Keratinocyte (primary cell): ENCODE measurements at places on chromosomes 12 and 14.

- DNase-seq: no peak
- no peaks in the 10 kb centered on the region for H3K36me3 ChIP-seq
- no peak overlapping the region for H3K27ac ChIP-seq
- H3K4me1 ChIP-seq: peaks cover 16% of the 10 kb centered on the region
- H3K4me3 ChIP-seq: no peak overlapping the region
Observed at GRCh38 chr12:88248606-88249005, 106.5 kb downstream of the TMTC3 start.

- no peaks in the 10 kb centered on the region for H3K27me3 ChIP-seq
- no peak for DNase-seq
- no peaks in the 10 kb centered on the region for H3K4me1 ChIP-seq
- no peak overlapping the region for H3K27ac ChIP-seq
- H3K36me3 ChIP-seq: no peaks in the 10 kb centered on the region
Observed at GRCh38 chr12:24021164-24021502, 71.7 kb upstream of the SOX5 start.

DNA sequence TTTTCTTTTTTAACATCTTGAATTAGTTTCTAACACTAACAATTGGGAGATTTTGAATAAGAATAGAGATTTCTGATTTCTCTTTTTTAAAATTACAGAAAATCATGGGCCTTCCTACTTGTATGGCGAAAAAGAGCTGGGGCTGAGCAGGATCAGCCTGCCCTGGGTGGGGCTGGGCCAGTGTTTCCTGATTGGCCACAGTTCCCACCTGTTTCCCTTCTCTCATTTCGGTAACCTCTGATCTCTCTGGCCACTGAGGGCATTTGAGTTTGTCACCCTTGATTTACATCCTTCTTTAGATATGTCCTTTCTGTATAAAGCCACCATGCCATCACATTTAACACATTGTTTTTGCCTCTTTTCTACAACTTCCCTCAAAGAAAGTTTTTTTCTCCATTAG lies 254.2 kb downstream of the ZFP36L1 start:
- H3K27ac ChIP-seq: no peak overlapping the region
- DNase-seq: no peak
- H3K27me3 ChIP-seq: no peaks in the 10 kb centered on the region
- H3K36me3 ChIP-seq: no peaks in the 10 kb centered on the region
- H3K4me3 ChIP-seq: no peak overlapping the region
- H3K4me1 ChIP-seq: peaks cover 25% of the 10 kb centered on the region

GRCh38 chr12:11705010-11705409 lies 55.5 kb downstream of the ETV6 start:
- no peak overlapping the region for H3K4me3 ChIP-seq
- peaks cover 18% of the 10 kb centered on the region for H3K4me1 ChIP-seq
- peak; percentile 50 for DNase-seq
- peak overlapping the region; percentile 63 for H3K27ac ChIP-seq
- no peaks in the 10 kb centered on the region for H3K36me3 ChIP-seq
